Prostate gland (tissue), 2 donors: ENCODE measurements at places on chromosomes 4 and X. TPM values are rescaled to one million over a fixed set of nuclear protein-coding genes. Genes with fewer than 3 reads are reported as not detected.

Gene PRR32
- not detected for total RNA-seq

Gene FMR1NB
- total RNA-seq, result 15.3 TPM

Gene CHRDL1
- 61.4 TPM for total RNA-seq

Gene DCAF8L2
- total RNA-seq, result 107 TPM

Gene PPBP
- not detected for total RNA-seq

Gene ATP2B3
- 0.85 TPM for total RNA-seq

Gene WDR17
- total RNA-seq, result 5.7 TPM

Gene PDCL2
- total RNA-seq, result not detected

- DNase-seq, result no peak
These were observed 236.0 kb downstream of the AFAP1 start for GRCh38 chr4:7703688-7704087.

DNA sequence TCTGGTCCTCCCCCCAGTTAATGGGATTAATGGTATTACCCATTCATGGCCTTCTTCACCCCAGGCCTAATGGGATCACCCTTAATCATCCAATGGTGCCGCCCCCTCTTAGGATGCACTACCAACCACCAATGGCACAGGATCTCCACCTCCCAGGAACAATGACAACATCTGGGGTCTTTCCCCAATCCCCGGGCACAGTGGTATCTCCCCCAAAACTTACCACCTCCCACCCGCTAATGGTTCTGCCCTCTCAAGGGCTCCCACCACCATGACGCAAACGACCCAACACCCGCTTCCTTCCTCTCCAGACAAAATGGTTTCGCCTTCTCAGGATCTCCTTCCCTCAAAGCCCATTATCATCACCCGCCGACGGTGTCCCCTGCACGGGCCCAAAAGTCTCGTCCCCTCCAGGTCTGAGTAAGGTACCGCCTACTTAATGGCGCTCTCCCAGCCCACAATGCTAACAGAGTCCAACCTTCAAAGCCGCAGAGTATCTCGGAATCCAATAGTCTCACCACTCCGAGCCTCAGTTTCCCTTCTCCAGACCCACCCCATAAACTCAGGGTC is 458 bp downstream of the GRIPAP1 start:
- no peak for DNase-seq

DNA sequence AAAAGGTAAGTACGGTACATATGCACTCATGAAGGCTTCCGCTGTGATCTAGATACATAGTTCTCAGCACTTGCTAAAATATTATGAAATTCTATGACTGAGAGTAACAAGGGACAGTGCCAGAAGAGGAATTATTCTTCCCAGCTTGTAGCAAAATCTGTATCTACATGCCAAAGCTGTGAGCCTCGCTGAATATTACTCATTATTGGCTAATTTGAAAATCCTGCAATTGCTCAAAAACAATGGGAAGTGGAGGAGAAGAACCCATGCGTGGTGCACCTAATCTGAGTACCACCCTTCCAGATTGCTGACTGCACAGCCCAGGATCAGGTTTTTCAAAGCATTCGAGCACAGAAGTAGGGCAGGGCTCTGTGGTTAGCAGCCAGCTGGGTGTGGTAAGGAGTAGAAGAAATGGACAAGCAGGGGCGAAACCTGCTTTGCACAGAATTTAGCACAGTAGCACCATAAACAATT is 17.4 kb upstream of the PDCL2 start:
- DNase-seq, result no peak

DNA sequence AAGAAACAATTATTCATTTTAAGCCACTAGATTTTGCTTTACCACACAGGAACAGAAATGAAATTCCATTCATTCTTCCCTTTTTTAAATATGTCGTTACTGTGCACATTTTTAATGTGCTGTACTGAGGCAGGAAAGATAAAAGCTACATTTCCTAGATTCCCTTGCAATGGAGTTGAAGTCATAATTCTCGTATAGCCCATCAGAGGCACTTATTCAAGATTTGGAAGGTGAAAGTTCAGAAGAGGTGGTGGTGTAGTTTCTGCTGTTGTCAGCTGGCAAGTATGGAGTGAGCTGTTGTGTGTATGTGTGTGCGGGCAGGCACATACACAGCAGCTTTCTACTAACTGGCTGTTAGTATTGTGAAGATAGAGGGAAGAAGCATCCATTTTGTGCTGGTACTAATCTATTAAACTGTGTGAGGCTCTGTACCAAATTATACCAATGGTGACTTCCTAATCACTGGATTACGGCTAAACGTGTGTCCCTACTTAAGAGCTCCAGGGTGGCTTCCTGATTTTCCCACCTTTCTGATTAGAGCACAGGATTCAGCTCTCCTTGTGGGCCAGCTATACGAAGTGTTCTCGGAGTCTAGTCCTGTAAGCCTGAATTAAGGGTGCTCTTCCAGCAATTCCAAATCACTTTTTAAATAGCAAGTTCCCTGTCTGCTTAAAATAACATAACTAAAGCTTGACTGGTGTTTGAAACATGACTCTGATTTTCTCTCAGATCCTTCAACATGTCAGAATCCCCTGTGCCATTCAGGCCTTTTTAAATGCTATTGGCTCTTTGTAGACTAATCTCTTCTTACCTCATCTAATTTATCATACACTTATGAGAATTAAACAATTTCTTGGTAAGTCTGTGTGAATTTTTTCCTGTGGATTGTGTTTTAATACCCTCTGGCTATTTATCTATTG is 43.8 kb downstream of the PDS5A start:
- DNase-seq, result no peak

DNA sequence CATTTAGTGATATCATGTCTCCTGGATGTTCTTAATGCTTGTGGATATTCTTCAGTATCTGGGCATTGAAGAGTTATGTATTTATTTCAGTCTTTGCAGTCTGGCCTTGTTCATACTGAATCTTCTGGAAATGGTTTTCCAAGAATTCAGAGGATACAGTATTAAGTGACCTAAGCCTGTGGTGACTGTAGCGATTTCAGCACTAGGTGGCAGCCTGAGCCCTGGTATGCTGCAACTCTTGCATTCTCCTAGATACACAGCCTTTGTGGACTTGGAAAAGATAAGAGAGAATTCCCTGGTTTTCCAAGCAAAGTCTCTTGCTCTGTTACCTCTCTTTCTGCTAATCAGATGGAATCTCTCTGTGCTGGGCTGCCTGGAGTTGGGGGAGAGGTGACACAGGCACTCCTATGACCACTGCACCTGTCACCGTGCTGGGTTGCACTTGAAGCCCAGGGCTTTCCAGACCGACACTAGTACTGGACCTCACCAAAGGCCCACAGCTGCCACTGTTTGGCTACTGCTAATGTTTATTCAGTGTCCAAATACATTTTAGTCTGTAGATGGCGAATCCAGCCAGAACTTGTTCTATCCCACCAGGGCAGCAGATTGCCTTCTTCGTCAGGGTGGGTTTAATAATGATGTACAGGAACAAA is 19.3 kb upstream of the SPIN2A start:
- DNase-seq, result no peak

DNA sequence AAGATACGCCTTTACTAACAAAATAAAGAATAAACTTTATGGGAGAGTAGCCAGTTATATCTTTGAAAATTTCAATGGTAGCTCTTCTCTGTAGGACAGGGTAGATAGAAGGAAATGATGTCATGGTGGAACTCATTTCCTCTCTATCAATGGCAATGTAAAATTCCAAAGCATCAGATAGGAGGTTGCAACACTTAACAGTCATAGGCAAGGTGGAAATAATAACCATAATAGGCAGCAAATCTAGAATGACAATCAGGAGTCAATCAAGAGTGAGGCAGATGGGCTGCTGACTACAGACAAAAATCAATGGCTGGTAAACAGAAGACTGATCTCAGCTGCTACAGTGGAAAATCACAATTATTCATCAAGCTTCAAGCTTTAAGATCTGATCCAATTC is 53.9 kb upstream of the TET2 start:
- DNase-seq, result no peak

DNA sequence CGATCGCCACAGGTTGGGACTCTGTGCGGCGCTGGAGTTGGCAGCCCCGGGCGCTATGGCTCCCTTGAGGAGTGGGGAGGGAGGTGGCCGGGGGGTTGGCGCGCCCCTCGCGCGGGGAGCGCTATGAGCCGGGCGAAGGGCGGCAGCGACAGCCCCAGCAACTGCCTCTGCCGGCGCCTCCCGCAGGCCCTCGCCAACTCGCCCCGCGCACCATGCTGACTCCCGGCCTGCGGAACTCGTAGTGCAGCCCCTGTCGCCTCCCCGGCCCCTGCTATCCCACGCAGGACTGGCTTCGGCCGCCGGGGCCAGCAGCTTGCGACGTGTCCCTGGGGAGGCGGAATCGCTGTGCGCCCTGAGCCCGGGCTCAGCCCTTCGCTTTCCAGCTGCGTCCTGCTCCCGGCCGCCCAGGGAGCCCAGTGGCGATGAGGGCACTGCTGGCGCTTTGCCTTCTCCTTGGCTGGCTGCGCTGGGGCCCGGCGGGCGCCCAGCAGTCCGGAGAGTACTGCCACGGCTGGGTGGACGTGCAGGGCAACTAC is 415 bp downstream of the SHISA3 start:
- no peak for DNase-seq

GRCh38 chr4:37946503-37947179 is 13.6 kb upstream of the PTTG2 start:
- no peak for DNase-seq
